ENCODE measurements at places on chromosomes 12 and 14.
A peak's percentile ranks its signal among the peaks of the same experiment; 100 is the strongest.

- no peak for DNase-seq
These were observed 536.3 kb upstream of the CCDC196 start for GRCh38 chr14:65949711-65950516.

DNA sequence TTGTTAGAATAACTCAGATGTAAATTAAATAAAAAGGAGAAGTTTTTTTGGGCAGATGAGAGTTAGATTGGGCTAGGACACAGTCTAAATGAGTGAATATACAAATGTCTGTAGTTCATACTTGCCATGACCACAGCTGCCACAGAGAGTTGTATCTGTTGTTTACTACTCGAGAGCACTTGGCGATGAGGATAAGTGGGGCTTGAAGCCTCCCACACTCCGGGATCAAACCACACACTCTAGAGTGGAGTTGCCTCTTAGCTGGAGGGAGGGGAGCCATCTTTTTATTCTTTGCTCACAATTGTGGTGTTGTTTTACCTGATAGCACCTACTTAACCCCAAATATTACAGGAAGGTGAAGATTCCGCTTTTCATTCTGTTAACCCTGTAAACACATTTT is 27.5 kb downstream of the BEST3 start:
- DNase-seq, result no peak

GRCh38 chr14:96452684-96453083 is 49.5 kb upstream of the PAPOLA start:
- no peak for DNase-seq

DNA sequence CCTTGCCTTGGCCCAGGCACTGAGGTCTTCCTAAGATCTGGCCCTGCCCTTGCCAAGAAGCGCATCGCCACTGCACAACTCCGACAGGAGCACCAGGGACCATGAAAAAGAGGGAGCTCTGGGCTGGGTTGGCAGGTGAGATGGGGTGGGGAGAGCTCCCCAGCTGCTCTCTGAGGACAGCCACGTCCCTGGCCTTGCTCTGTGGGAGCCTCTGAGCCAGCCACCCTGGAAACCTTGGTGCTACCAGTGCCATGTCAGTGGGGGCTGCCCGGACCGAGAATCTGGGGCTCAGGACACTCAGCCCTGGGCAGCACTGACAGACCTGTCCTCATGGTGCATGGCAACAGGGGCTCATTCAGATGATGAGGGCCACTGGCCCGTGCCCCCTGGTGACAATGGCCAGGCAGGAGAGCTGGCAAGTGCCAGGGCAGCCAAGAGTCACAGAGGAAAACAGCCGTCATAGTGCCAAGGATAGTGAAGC is 134.8 kb downstream of the ZFP36L1 start:
- no peak for DNase-seq

GRCh38 chr14:101861464-101861863 is 100.0 kb downstream of the PPP2R5C start:
- DNase-seq, result no peak

- DNase-seq, result peak; percentile 24
These were observed 56.8 kb downstream of the CDK17 start for GRCh38 chr12:96343347-96343954.

DNA sequence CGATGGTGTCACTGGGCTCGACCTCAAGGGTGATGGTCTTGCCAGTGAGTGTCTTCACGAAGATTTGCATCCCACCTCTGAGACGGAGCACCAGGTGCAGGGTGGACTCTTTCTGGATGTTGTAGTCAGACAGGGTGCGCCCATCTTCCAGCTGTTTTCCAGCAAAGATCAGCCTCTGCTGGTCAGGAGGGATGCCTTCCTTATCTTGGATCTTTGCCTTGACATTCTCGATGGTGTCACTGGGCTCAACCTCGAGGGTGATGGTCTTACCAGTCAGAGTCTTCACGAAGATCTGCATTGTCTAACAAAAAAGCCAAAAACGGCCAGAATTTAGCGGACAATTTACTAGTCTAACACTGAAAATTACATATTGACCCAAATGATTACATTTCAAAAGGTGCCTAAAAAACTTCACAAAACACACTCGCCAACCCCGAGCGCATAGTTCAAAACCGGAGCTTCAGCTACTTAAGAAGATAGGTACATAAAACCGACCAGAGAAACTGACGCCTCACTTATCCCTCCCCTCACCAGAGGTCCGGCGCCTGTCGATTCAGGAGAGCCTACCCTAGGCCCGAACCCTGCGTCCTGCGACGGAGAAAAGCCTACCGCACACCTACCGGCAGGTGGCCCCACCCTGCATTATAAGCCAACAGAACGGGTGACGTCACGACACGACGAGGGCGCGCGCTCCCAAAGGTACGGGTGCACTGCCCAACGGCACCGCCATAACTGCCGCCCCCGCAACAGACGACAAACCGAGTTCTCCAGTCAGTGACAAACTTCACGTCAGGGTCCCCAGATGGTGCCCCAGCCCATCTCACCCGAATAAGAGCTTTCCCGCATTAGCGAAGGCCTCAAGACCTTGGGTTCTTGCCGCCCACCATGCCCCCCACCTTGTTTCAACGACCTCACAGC is 717 bp downstream of the UBC start:
- peak; percentile 93 for DNase-seq

GRCh38 chr12:50637870-50638481 is 125.9 kb upstream of the ATF1 start:
- DNase-seq, result no peak

DNA sequence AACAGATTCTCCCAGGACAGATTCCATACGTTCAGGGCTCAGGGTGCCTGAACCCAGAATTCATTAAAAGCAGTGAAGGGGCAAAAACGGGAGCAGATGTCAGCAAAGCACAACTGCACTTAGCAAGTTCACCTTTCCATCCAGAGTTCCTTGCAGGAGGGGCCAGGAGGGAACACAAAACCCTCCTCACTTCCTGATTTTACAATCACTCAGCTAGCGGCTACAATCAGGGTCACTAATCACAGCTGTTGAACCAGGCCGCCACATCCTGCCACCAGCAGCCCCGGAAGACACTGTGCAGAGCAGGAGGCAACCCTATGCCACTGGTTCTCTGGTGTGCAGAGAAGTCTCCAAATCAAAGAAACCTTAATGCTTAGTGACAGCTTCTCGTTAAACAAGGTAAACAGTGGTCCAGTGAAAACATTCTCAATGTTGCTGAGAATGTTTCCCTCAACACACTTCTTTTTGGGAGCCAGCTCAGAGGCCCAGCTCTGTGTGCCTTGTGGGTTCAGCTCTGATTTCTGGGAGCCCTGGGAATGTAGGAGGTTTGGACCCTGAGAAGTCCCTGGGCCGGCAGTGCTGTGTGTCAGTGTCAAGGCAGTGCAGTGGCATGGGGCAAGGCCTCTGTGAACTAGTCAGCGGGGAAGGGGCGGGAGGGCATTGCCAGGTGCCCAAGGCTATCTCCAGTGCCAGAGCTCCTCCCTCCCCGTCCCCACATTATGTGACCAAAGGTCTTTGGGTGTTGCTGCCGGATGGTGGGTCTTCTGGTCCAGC is 54.5 kb downstream of the VCPKMT start:
- peak; percentile 61 for DNase-seq

DNA sequence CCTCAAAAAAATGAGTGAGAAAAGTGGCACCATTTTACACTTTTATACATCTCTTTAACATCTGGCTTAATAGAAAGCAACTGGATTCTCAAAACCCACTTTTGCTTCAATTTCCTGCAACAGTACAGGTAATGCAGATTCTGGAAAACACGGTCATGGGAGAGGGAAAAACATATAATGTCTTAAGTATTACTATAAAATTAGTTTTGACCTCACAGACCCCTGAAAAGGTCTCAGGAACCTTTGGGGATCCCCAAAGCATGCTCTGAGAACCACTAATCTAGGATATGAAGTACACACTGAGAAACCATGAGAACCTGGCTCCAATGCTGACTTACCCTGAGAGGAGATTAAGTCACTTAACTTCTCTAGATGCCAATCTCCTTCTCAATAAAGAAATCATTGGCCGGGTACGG is 64.7 kb downstream of the PPP2R5E start:
- DNase-seq, result no peak
